ENCODE measurements at places on chromosomes 4 and X. TPM values are rescaled to one million over a fixed set of nuclear protein-coding genes. Genes with fewer than 3 reads are reported as not detected.

GRCh38 chr4:44859477-44859876 lies 133.1 kb upstream of the GNPDA2 start:
- DNase-seq, result no peak

DNA sequence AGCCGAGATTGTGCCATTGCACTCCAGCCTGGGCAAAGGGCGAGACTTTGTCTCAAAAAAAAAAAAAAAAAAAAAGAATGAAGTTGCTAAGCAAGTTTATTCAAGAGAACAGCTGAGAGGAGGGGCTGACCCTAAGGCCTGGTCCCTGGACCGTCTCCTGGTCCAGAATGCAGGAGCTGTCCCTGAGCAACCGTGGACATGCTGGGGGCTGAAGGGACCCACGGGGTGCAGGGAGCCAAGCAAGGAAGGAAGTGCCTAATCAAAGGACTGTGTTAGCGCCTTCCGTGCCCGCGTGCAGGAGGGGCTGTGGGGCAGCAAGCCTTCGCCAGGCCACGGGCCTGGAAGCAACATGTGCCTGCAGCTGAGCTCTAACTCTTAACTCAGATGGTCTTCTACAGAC lies 39.1 kb upstream of the CDKN2AIP start:
- DNase-seq, result no peak

- DNase-seq, result no peak
Measured at GRCh38 chr4:13292372-13292771, 191.8 kb downstream of the RAB28 start.

DNA sequence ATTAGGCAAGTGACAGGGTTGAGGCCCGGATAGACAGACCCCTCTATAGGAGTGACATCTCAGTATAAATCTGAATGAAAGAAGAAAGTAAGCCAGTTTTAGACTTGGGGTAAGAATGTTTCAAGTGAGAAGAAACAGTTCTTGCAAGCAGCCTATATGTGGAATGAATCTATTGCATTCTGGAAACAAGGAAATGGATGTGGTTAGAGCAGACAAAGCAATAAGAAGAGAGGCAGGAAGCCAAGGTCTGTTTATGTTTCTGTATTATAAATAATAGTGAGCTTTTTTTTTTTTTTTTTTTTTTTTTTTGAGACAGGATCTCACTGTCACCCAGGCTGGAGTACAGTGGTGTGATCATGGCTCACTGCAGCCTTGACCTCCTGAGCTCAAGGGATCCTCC lies 255.8 kb downstream of the UNC5C start:
- DNase-seq, result peak; percentile 61

The ZCCHC18 gene
- total RNA-seq, result 0.64 TPM

DNA sequence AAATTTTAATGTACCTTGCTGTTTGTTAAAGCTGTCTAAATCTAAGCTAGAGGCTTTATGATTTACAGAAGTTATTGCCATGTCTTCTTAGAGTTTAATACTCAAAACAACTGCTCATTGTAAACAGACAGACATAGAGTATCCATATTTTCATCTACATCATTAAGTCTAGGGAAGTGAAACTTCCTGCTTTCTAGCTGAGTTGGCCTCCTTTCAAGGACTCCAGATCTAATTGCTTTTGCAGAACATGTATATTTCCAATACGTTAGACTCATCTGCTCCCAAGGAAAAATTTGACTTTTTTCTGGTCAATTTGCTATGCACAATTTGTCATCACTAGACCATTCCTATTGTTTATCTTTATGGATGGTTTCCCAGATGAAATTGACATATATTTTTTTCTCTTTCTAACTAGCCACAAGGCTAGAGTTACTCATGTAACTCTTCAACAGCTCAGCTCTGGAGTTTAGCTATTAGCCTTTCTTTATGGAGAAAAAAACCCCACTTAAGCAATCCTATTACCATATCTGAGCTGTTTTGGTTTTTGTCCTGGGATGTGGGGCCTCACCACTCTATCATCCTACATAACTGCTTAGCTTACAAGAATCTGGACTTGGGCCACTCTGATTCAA lies 122.9 kb downstream of the PPA2 start:
- peak; percentile 13 for DNase-seq

- peak; percentile 78 for DNase-seq
Measured at GRCh38 chr4:124711471-124712371, 811 bp downstream of the ANKRD50 start.

The ARHGAP10 gene
- 41.5 TPM for total RNA-seq

- no peak for DNase-seq
Measured at GRCh38 chr4:1008840-1009541, 2.4 kb upstream of the FGFRL1 start.

GRCh38 chrX:2508648-2509335 lies 8.0 kb upstream of the DHRSX start:
- no peak for DNase-seq

- no peak for DNase-seq
Measured at GRCh38 chr4:17670423-17670822, 56.0 kb downstream of the MED28 start.

GRCh38 chrX:102715967-102716366 lies 3.7 kb downstream of the GPRASP2 start:
- no peak for DNase-seq

The DCAF8L1 gene
- not detected for total RNA-seq

The DCAF8L2 gene
- not detected for total RNA-seq

DNA sequence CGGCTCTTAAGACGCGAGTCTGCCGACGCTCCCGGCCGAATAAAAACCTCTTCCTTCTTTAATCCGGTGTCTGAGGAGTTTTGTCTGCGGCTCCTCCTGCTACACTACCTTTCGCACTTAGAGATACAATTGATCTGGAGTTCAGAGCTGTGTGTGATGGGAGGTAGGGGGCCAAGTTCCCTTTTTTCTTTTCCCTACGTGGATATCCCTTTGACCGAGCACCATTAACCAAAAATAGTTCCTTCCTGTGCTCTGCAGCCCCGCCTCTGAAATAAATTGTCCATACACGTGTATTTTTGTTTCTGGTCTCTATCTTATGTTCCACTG lies 555 bp upstream of the PGM2 start:
- DNase-seq, result no peak

DNA sequence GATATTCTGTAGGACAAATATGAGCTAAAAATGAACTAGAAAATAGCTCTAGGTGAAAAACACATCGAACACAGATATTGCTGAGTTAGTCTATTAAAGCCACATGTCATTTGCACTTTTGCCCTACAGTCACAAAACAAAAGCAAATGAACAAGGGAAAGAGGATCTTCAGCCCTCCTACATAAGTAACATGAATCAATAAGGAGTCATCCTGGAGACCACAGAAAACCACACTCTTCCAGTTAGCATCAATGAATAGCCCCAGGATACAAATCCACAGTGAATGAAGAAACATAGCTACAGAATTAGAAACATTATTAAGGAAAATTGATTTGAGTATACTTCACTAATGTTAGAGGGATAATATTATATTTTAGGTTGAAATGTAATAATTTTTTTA lies 311.4 kb downstream of the MAPK10 start:
- DNase-seq, result peak; percentile 18

The TEX13D gene
- not detected for total RNA-seq

- no peak for DNase-seq
Measured at GRCh38 chrX:104695593-104695992, 129.6 kb downstream of the IL1RAPL2 start.

DNA sequence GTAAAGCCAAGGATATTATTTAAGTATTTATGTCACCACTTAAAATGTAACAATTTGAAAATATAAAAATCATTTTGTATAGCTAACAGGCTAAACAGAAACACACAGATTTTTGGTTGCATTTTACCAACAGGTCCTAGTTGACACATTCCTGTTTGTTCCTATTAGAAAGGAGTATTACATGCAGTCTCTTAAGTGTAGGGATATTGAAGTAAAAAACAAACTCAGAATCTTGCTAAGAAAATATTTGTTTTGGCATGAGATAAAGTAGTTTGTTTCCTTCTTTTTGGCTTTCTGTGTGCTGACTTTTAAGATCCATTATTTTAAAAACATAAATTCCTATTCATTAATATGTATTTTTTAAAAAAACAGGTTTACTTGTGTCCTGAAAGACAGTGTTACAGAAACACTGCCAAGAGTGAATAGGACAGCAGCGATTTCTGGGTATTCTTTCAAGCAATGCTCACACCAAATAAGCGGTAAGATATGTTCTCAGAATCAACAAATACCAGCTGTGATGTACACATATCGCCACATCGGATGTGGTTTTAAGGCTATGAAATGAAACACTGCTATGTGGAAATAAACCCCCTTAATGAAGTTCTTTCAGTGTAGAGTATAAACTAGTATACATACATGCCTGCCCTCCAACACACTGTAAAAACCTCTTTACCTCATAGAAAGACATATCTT lies 6.9 kb downstream of the F11 start:
- DNase-seq, result no peak

The ATOH1 gene
- total RNA-seq, result not detected

The SMC1A gene
- 23.3 TPM for total RNA-seq

DNA sequence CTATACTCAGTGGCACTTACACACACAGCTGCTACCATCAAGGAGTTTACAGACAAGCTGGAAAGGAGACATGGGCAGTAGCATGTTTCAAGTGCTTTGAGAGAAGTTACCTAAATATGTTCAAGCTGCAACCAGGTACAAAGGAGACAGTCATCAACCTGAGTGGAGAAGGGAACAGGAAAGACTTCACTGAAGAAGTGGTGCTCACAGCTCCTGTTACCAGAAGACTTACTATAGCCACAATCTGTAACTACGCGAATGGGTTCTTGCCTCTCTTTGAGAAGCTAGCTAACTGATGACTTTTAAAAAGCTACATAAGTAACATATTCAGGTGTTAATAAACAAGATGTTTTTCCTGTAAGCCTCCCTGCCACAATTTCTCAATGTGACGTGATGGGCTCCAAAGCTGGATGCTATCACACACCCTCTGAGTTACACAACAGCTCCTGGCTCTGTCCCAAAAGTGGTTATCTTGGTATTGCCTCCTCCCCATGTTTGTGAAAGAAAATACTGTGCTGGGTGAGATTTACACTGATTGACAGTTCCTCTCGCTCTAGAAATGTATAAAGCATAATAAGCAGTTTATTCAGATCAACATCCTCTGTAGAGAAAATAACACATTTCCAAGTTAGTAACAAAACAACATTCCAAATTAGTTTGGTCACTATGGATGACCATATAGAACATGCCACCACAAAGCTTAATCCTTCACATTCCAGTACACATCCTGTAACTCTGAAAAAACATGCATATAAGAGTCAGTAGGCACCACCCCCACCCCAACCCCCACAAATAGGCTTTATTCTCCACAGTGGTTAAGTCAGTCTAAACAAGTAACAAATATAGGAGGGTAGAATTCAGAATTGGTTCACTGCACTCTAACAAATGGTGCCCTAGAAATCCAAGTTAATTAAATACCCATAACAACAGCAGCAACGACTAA lies 81.8 kb downstream of the FRYL start:
- peak; percentile 90 for DNase-seq

DNA sequence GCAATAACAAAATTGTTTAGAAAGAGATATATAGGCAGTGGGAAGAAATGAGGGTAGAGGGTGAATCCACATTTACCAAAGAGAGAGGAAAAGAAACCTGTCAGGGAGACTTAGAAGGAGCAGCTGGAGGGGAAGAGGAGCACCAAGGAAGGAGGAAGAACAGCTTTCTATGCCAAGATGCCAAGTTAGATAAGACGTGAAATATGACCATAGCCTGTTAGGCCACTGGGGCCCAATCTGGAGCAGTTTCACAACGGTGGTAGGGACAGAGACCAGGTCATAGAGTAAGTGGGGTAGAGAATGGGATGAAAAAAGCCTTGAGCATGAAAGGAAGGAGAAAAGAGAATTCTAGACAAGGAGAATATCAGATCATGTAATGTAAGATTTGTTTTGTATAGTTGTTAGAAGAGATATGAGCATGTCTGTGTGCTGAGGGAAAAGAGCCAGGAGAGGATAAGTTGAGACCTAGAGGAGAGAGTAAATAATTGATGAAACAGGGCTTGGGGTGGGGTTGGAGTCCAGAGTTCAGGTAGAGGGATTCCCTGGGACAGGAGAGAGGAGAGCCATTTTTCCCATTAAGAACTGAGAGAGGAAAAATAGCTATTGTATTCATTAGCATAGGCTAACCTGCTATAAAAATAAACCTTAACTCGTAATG lies 4.4 kb upstream of the SOWAHB start:
- DNase-seq, result no peak

GRCh38 chrX:118644378-118644777 lies 83.0 kb upstream of the IL13RA1 start:
- DNase-seq, result peak; percentile 46
